ENCODE measurements at places on chromosomes 7 and 10.

DNA sequence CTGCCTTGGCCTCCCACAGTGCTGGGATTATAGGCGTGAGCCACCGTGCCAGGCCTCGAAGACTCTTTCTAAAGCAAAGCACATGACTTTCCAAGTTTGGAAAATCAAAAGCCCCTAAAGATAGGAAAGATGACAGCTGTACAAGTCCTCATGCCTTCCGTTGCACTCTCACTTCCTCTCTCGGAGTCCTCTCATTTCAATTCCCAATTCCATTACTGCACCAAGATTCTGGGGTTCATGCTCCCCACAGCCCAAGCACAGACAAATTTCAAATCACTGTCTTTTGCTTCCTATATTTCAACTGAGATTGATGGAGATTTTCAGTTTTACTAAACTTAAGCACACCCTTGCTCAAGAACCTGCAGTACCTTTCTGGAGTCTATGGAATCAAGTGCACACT, 10.9 kb upstream of the PLAU start:
- DNase-seq: no peak

DNA sequence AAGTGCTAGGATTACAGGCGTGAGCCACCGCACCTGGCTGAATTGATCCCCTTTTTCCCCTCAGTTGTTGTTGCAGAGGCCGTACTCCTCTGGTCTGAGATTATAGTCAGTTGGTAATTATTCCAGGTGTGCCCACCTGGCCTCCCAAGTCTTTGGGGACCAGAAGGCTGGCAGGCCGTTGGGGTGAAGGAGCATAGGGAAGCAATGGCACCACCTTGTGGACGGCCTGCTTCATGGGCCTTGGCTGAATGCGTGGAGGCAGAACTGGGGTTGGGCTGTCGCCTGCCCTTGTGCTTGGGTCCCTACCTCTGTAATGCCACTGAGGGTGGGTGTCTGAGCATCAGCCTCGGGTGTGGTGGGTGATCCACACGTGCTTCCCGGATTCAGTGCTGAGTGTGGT, 125.7 kb downstream of the RGS10 start:
- DNase-seq: peak; percentile 47

DNA sequence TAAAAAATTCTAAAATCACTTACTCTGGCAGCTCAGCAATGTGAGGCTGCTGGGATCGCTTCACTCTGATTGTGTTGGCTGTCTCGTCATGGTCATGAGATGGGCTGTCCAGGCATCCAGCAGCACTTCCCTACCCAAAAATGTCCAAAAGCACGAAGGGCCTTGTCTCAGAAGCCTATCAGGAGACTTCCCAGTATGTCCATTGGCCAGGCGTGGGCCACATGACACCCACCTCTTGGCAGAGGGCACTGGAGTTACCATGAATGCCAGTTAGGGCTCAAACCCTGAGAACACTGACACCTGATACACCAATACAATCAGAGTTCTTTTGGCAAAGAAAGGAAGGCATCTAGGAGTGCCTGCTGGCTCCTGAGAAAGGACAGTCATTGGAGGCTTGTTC, 27.0 kb upstream of the GLI3 start:
- DNase-seq: no peak

DNA sequence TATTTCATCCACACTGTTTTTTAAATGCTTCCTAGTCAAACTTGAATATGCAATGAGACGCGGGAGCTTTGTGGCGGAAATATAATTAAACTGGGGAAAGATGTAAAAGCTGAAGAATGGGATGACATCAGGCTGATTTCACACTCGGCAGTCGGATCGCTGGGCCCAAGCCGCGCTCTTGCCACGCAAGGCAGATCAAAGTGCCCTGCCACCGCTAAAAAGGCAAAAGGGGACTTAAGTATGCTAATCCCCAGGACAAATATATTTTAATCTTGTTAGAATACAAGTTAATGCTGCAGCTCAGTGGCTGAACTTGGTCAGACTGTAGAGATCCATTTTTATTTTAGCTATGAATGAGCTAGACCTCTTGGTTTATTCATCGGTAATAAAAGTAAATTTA, 13.8 kb downstream of the EN2 start:
- no peak for DNase-seq

DNA sequence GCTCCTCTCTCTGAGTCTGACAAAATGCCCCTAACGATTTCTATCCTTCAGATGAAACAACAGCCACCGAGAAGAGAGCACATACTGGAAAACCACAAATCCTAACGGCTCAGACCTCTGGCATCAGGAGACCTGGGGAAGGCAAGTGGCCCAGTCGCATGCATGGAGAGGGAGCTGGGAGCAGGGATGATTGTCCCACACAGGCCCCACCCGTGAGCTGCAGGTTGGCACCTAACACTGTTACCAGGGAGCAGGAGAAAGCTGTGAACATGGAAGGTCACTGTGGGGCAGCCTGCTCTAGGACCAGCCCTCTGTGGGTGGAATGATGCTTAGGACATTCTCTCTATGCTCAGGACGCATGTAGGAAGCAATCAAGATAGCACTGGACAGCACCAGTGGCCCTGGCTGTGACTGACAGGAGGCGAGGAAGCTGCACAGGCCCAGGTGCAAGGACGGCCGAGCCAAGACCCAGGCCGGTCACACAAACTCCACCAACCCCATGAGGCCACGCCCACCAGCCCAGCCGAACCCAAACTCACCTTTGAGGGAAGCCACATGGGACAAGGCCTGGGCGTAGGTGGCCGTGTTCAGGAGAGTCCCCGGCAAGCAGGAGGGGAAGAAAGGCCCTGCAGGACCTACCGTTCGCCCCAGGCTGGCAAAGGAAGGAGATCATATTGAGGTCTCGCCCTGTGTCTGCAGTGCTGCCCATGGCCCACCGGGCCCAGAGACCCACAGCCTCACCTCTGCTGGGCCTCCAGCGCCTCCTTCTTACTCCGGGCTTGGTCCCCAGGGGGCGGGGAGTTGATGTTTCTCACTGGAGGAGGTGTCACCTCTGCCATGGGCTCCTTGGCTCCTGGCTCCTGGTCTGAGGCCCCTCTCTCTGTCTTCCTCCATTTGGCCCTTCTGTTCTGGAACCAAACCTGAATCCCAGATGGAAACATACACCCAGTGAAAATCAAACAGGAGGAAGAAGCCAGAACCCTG, 9.7 kb downstream of the DRGX start:
- no peak for DNase-seq

GRCh38 chr7:72161534-72161933, 250.6 kb downstream of the CALN1 start:
- DNase-seq: no peak

GRCh38 chr10:80323311-80323710, 33.2 kb downstream of the DYDC1 start:
- no peak for DNase-seq

GRCh38 chr7:138872576-138872975, 74.6 kb upstream of the ATP6V0A4 start:
- DNase-seq: no peak

- DNase-seq: no peak
Observed at GRCh38 chr7:157784041-157784835, 447.4 kb downstream of the DNAJB6 start.

DNA sequence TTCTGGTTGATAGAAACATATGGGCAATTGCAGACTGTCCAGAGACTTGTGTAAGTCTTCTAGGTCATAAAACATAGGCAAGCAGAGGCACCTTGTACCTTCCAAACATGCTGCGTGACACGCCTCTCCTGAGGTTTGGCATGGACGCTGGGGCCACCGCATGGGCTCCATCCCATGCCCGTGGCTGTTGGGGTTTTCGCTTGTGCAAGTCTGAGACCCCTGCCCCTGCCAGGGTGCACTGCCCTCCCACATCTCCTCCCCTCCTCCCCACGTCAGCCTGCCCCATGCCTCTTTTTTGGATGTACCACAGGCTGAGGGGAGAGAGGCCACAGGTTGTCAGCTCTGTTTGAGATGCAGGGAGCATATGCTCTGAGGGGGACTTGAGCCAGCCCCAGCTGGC, 19.0 kb downstream of the EIF3B start:
- no peak for DNase-seq

DNA sequence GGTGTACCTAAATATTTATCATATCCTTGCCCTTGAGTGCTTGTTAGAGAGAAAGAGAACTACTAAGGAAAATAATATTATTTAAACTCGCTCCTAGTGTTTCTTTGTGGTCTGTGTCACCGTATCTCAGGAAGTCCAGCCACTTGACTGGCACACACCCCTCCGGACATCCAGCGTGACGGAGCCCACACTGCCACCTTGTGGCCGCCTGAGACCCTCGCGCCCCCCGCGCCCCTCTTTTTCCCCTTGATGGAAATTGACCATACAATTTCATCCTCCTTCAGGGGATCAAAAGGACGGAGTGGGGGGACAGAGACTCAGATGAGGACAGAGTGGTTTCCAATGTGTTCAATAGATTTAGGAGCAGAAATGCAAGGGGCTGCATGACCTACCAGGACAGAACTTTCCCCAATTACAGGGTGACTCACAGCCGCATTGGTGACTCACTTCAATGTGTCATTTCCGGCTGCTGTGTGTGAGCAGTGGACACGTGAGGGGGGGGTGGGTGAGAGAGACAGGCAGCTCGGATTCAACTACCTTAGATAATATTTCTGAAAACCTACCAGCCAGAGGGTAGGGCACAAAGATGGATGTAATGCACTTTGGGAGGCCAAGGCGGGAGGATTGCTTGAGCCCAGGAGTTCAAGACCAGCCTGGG, 11.4 kb downstream of the SERPINE1 start:
- DNase-seq: peak; percentile 46

GRCh38 chr10:26000971-26001370, 66.9 kb downstream of the MYO3A start:
- DNase-seq: no peak

DNA sequence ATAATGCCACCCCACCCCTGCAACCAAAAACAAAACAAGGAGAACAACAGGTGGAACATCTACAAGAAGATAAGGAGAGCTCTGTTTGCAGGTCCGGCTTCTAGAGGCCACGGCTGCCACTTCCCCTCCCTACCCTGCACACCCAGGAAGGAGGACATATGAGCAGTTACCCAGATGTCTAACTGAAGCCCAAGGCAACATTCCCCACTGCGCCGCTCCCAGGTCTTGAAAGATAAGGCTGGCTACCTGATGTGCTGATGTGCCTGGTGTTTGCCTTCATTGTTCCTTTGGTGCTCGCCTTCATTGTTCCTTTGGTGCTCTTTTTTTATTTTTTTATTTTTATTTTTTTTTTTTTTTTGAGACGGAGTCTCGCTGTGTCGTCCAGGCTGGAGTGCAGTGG, 21.0 kb downstream of the HPS6 start:
- no peak for DNase-seq

GRCh38 chr7:38282081-38282480, 8.6 kb upstream of the TARP start:
- DNase-seq: no peak

GRCh38 chr7:10463701-10464100, 510.0 kb upstream of the PHF14 start:
- DNase-seq: no peak

- DNase-seq: no peak
Observed at GRCh38 chr7:157404845-157405481, 68.2 kb downstream of the DNAJB6 start.

DNA sequence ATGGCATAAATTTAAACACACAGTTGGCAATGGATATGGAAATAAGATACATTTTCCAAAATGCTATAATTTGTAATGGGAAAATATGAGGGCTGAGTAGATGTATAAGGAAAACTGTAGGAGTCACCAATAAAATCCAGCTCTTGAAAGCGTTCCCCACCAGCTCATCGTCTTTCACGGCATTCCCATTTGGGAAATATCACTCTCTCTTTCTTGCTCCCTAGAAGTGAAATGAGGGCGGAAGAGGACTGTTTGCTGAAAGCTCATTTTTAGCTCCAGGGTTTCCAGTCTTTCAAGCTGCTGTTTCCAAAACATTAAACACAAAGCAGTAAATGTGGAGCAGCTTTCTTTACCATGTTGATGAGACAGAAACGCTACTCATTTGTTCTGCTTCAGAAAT, 104.6 kb upstream of the SFMBT2 start:
- DNase-seq: no peak

- no peak for DNase-seq
Observed at GRCh38 chr7:105853931-105854419, 22.4 kb downstream of the ATXN7L1 start.

DNA sequence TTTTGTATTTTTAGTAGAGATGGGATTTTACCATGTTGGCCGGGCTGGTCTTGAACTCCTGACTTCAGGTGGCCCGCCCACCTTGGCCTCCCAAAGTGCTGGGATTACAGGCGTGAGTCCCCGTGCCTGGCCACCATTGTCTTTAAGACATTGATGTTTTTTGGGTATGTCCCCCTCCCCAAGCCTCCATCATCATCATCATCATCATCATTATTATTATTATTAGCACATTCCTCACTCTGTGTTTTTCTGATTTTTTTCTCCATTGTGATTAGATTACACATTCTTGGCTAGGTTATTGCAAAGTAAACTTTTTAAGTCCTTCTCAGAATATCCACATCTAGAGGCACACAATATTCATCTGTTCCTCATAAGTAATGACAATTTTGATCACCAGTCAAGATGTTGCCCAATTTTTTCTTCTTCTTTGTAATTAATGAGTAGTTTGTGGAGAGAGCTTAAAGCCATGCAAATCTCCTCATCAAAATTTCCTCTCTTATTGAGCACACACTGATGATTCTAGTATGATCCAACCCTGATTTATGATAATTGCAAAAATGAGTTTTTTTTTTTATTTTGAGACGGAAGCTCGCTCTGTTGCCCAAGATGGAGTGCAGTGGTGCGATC, 47.5 kb downstream of the EPC1 start:
- no peak for DNase-seq

- DNase-seq: no peak
Observed at GRCh38 chr10:130727766-130728490, 583.6 kb downstream of the TCERG1L start.

DNA sequence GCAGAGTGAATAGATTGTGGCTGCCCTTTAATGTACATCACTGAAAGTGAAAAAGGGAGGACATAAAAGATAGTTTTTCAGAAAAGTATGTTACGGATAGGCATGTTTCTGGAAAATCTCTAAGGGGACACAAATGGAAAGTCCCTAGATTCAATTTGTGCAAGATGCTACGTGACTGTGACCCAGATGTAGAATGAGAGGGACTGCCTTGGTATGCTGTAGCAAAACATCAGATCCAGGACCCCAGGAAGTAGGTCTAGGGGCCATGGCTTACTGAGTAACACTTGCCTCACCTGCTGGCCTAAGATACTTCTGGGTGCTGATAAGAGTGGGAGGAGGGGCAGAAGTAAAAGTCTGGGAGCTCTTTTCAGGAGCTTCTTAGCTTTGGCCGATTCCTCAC, 191.2 kb upstream of the PHYHIPL start:
- DNase-seq: no peak

DNA sequence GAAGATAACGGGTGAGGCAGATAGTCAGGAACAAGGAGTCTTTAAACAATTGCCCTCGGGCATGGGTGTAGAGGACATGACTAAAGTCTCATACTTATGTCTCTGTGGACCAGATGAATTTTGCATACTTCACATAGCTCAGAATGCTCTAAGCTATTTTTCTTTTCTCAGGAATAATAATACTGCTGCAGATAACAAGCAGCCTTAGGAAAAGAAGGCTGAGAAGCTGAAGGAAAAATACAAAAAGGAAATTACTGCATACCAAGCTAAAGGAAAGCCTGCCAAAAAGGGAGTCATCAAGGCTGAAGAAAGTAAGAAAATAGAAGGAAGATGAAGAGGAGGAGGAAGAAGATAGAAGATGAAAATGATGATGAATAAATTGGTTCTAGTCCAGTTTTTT, 13.4 kb upstream of the ERCC6 start:
- DNase-seq: no peak

- DNase-seq: no peak
Observed at GRCh38 chr10:78600740-78601139, 468.0 kb upstream of the ZMIZ1 start.

Data from activated T-helper 1 cell treated with anti-CD3 and anti-CD28 coated beads, Interleukin-2, amount 50 U/mL, for 16 hours (primary cell).